ENCODE measurements at places on chromosomes 11 and 22. TPM values are rescaled to one million over a fixed set of nuclear protein-coding genes. Genes with fewer than 3 reads are reported as not detected.

- no peak for DNase-seq
Observed at GRCh38 chr11:19800714-19801519, 88.3 kb downstream of the NAV2 start.

ROBO3 gene
- total RNA-seq: 8.9 TPM

C22orf31 gene
- not detected for total RNA-seq

DNA sequence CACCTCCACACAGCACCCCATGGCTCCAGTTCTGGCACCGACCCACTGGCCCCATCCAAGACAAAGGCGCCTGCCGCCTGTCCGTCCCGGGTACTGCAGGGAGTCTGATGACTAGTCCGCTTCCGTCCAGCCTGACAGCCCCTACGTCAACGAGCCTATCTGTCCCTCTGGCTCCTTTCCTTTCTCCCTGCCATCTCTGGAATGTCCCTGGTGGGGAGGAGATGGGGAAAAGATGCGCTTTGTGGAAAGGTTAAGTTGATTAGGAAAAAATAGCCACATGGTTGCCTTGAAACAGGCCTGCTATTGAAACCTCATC is 10.4 kb downstream of the PDGFB start:
- DNase-seq: no peak

DRICH1 gene
- not detected for total RNA-seq

DNA sequence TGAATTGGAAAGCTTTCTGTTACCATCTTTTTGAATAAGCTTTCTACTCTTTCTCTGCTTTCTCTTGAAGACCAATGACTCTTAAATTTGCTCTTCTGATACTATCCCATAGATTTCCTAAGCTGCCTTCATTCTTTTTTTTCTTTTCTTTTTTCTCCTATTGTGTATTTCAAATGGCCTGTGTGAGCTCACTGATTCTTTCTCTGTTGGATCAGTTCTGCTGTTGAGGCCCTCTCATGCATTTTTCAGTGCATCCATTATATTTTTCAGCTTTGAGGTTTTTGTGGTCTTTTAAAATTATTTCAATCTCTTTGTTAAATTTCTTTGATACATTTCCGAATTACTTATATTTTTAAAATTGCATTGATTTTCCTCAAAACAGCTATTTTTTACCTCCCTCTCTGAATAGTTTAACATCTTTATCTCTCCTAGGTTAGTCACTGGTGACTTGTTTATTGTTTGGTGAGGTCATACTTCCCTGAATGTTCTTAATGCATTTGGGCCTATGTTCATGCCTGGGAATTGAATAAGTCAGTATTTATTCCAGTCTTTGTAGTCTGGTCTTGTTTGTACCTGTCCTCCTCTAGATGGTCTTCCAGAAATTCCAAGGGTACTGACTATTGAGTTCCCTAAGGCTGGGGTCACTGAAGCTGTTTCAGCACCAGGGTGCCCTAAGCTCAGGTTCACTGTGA is 110.6 kb upstream of the SERPIND1 start:
- no peak for DNase-seq

GRCh38 chr11:76796511-76797198 is 13.5 kb downstream of the TSKU start:
- no peak for DNase-seq

TSPAN32 gene
- 0.81 TPM for total RNA-seq

- peak; percentile 87 for DNase-seq
Observed at GRCh38 chr11:469684-470560, 19.8 kb downstream of the PTDSS2 start.

ESAM gene
- total RNA-seq: not detected

CRY2 gene
- total RNA-seq: 8.9 TPM

DNA sequence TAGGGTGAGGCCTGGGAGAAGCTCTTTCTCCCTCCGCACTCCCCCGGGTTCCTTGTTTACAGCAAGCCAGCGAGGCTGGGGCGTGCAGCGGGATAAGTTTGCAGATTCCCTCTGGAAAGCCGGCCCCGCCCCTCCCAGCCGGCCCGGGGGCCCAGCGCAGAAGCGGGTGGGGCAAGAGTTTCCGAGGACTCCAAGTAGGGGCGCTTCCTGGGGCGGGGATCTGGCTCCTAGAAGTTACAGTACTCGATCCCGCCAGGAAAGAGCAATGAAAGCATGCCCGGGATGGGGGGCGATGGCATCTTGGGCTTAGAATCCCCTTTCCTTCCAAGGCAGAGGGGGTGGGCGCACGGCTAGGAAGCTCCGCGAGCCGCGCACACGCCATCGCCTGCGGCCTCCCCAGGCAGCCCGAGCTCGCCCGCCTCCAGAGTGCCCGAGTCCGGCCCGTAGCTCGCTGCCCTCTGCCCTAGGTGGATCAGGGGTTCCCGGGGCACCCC is 385 bp downstream of the TST start:
- DNase-seq: no peak

TEF gene
- 8.6 TPM for total RNA-seq

GGTLC3 gene
- total RNA-seq: not detected

GRCh38 chr11:96706761-96707160 is 316.9 kb downstream of the JRKL start:
- DNase-seq: no peak

- no peak for DNase-seq
Observed at GRCh38 chr22:27973846-27974245, 54.8 kb upstream of the PITPNB start.

DNA sequence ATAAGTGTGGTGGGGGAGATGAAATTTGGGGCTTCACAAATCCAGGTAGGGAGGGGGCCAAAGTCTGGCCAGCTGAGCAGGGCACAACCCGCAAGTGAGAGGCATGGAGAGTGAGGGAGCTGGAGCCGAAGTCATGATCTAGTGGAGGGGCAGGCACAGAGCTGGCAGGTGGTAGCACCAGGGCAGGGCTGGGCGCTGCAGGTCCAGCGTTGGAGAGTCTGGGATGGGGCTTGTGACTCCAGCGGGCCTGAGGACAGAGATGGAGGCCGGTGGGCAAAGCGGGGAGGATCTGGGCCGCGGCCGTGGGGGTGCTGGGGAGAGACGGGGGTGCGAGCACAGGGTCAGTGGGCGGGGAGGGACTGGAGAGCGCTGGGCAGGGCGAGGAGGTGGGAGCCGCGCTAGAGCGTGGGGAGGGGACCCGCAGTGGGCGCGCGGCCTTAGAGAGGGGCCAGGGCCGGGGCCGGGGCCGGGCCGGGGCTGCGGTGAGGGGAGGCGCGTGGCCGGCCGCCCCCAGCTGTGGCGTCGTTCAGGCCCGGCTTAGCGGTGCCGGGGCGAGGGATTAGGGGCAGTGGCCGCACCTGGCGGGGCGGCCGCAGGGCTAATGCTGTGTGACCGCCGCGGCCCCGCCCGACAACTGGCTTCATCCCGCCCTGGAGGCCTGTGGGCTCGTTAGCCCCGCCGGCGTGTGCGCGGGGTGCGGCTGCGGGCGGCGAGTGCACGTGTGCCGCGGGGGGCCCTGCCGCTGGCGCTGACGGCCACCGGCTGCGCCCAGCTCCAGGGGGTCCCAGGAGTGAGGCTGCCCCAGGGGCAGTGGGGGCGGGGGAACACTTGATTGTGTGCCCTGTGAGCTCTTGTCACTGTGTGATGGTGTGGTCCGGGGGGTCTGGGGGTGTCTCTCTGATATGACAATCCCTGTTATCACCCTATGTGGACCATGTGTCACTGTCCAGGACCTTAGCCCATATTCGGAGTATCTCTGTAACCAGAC is 23.6 kb upstream of the MYOD1 start:
- DNase-seq: no peak

- peak; percentile 70 for DNase-seq
Observed at GRCh38 chr11:86608251-86608799, 64.1 kb downstream of the ME3 start.

Measured in H4 (cell line).